NCI-H1417 (cell line): ENCODE measurements at places on chromosomes 6 and 20.
A peak's percentile ranks its signal among the peaks of the same experiment; 100 is the strongest.

GRCh38 chr6:33731751-33732282 is 14.9 kb downstream of the IP6K3 start:
- DNase-seq = no peak

- no peak for DNase-seq
Measured at GRCh38 chr20:11726026-11726425, 191.7 kb upstream of the BTBD3 start.

DNA sequence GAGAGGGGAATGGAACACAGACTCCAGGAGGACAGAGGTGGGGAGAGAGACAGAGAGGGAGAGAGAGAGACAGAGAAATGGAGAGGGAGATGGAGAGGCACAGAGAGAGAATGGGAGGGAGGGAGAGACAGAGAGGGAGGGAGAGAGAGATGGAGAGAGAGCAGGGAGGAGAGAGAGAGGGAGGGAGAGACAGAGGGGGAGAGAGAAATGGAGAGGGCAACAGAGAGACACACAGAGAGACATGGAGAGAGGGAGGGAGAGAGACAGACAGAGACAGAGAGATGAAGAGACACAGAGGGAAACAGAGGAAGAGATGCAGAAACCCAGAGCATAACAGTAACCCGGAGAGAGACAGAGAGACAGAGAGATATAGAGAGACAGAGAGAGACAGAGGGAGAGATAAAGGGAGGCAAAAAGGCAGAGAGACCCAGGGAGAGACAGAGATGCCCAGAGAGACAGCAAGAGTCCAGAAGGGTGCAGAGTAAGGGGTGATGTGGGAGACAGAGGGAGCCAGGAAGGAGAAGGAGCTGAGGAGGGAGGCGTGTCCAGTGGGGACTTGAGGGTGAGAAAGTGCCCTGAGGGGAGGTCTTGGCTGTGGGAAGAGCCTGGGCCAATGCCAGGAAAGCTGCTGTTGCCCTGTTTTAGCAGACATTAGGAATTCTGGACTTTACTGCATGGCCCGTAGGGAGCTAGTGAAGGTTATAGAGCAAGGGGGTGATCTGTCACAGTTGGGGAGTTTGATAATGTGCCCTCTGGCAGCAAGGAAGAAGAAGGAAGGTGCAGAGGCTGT is 78.3 kb downstream of the SRC start:
- DNase-seq = no peak

DNA sequence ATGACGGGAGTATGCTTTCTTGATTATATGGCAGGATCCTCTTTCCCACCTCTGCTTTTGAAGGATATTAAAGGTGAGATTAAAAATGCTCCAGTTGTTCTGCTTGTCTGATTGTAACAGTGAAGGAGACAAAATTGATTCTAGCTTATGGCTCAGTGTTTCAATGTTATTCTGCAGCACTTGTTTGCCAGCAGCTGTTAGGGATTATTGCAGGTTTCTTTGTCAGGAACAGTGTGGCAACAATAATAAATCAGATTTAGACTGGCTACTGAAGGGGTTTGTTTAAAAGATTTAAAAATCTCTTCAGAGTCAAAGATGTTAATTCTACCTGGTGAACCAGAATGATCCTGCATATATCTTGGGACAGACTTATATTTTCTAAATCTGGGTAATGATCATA is 126.9 kb downstream of the LAMA2 start:
- DNase-seq = peak; percentile 18

GRCh38 chr20:32231847-32232246 is 24.2 kb downstream of the POFUT1 start:
- no peak for DNase-seq

DNA sequence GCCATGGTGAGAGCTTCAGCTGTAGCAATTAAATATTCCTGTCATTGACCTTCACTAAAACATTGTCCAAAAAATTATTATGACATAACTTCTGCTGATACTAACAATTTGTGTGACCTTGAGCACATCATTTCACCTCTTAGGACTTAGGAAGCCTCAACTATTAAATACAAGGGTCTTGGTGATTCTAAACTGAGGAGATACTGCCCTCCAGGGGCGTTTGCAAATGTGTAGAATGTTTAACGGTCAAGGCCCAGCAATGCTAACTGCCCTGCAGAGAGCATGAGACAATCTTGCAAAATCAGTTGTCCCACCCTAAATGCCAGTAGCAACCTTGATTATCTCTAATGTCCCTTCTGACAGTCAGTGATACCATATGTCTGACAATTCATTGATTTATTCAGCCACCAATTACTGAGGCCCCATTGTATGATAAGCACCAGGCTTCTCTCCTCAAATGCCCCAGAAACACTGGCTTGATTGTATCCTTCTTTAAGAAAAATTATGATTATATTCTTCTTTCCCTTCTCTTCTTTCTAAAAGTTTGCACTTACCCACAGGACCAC is 284.1 kb upstream of the PLN start:
- DNase-seq = peak; percentile 42

DNA sequence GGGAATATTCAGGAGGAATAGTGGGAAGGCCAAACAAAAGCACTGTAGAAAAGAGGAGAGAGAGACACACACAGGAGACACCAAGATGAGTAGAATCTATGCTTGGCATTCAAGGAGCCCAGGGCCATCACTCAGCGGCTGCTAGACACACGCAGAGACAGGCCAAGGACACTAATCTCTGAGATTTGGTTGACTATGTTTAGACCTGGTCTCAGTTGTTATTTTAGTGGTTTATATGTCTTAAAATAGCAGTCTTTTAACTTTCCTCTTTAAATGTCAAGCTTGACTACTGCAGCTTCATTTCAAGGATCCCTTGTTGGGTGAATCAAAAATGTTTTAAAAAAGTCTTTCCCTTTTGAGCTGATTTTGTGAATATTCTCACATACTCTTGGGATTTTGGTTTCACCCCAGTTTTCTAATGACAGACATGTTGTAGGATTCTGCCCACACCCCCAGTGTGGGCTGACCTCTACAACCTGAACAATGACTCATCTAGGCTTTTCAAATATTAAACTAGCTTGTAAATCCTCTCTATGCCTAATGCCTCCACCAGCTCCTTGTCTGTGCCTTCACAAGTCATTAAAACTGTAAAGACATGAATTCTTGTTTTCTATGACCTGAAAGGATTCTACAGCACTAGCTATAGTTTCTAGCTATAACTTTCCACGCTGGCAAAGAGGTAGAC is 142.7 kb upstream of the EXOC2 start:
- no peak for DNase-seq

DNA sequence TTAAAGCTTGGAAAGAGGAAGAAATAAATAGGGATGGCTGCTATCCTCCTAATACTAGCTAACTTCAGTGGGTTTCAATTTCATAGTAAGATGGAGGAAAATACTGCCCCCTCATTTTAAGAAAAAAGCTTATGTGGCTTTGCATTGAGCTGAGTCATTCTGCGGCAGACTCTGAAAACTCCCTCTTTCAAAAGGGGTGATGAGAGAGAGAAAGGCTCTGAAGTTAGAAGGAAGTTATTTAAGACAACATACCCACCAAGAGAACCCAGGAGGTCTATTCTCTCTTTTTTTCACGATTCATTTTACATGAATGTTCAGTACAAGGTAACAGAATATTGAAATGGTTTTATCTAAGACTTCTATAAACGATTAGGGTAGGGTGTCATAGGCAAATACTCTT is 4.5 kb downstream of the PRDM13 start:
- no peak for DNase-seq

- DNase-seq = peak; percentile 36
Measured at GRCh38 chr6:123965894-123966293, 162.2 kb downstream of the NKAIN2 start.
